ENCODE measurements at places on chromosomes 1 and 21. TPM values are rescaled to one million over a fixed set of nuclear protein-coding genes. Genes with fewer than 3 reads are reported as not detected.

The C4BPB gene
- total RNA-seq = not detected

The LCK gene
- not detected for total RNA-seq

The FH gene
- 65.6 TPM for total RNA-seq

The TMEM79 gene
- total RNA-seq = 1.7 TPM

The WNT3A gene
- not detected for total RNA-seq

All from chondrocyte (in vitro differentiated cells).